ENCODE measurements at places on chromosomes 2 and 18.

GRCh38 chr2:24919506-24920097 is 435 bp downstream of the ADCY3 start:
- DNase-seq: peak; percentile 12

- DNase-seq: no peak
Observed at GRCh38 chr2:64793701-64794100, 140.0 kb upstream of the SERTAD2 start.

- no peak for DNase-seq
Observed at GRCh38 chr2:69815717-69816116, 13.7 kb upstream of the GMCL1 start.

DNA sequence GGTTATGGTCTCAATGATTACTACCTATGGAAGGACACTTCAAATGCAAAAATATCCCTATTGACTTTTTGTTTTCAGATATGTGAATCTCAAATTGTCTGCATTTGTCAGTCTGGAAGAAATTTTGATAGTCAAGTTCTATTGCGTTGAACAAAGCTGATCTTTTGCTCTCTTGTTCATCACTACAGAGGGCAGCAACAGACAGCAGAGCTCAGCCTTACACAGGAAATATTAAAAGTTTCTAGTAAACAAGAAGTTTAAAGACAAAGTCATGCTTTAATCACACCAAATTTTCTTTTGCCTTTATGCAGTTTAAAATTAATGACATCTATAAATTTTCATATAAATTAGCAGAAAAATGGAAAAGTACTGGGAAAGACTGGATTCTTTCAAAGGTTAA is 617.5 kb downstream of the NR4A2 start:
- DNase-seq: no peak

DNA sequence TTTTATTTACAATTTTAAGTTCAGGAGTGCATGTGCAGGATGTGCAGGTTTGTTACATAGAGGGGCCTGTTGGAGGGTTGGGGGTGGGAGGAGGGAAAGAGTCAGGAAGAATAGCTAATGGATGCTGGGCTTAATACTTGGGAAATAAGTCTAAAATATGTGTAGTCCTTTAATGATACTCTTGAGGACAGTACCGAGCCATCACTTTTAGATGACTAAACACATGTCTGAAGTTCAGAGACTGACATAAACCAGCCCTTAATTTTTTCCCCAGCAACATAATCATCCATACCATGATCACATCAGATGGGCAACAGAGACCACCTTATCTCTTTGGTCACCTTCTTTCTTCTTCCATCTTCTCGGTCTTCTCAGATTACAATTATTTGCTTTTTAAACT is 189.1 kb upstream of the COL3A1 start:
- no peak for DNase-seq

- DNase-seq: no peak
Observed at GRCh38 chr2:233691443-233692433, 952 bp upstream of the UGT1A6 start.

GRCh38 chr2:122519366-122519765 is 763.9 kb downstream of the TSN start:
- no peak for DNase-seq

GRCh38 chr2:223508372-223508771 is 93.8 kb downstream of the SCG2 start:
- DNase-seq: no peak

DNA sequence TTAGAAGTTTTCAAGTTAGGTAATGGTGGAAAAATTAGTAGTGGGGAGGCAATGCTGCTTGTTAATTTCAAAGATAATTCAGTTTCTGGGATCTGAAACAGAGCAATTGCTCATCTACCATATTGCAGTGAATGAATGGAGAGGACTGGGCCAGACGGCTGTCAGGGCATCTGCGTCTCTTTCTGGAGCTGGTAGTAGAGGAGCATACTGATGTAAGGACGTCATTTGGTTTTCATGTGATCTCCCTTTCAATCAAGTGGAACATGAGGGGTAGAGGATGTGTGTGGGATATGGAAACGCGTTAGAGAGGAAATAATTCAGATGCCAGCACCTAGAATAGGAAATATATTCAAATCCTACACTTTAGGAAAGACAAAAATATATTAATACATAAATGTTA is 490.3 kb downstream of the ADCYAP1 start:
- no peak for DNase-seq

GRCh38 chr18:49754866-49755265 is 58.5 kb downstream of the ACAA2 start:
- no peak for DNase-seq

GRCh38 chr18:60019463-60019840 is 119.7 kb downstream of the PMAIP1 start:
- DNase-seq: no peak

DNA sequence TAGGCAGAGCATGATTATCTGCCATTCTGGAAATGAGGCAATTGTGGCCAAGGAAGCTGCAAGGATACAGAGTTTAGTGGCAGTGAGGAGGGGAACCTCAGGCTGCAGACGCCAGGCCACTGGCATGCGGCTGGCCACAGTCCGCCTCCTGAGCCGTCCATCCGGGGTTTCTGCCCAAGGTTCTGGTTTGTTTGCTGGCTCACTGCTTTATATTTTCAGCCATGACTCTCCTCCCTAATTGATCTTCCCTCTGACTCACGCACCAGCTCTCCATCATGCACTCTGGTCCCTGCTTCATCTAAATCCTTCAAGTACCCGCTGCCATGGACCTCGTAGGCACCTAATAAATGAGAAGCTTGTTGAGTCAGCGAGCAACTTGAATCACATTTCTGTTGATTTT is 107.8 kb upstream of the REV1 start:
- DNase-seq: no peak

- no peak for DNase-seq
Observed at GRCh38 chr2:201881741-201882140, 75.4 kb downstream of the CDK15 start.

DNA sequence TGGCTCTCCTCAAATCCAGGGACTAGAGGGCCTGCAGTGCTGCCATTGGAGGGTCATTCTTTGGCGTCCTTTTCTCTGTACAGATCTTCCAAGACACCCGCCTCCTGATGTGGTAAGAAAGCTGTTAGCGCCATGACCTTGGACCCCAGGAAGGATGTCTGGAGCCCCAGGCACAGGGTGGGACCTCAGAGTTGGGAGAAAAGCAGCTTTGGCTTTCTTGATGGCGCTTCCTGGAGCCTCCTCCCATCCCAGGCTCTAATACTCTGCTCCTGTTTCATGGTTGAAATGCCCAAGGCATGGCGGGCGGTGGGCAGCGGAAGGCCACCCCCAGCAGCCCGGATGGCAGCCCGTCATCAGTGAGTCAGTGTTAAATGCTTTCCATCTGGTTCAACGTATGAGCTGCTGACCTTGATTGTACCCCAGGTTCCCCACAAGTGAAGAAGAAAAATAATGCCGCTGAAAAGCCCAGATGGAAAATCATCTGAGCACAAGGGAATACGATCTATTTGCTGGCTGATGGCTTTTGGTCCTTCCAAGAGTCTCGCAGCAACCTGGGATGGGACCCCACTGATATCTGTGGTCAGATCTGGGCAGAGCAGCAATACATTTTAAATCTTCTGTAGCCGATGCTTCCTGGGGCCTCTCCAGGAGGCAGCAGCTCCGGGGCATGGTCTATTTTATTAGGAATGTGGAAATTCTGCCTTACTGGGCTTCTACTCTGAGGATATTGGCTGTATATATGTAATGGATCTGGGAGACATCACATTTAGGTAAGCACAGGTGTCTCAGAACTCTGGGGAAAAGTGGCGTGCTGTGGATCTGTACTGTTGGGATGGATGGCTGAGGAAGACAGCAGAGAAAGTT is 15.1 kb downstream of the ACKR3 start:
- no peak for DNase-seq

DNA sequence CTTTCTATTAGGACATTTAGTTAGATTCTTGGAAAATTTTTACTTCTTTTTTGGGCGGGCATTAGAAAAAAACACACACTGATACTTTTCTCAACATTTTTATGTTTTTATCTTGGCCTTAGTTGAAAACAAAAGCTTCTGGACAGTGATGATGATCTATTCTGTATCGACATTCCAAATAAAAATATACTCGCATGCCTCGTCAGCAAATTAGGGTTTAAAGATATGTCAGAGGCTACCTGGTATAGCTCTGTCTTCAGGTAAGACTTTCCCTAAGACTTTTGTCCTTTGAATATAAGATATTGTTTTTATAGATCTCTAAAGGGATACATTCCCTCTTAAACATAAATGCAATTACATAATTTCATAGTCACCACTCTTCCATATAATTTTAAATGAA is 816.8 kb downstream of the LRP1B start:
- no peak for DNase-seq

DNA sequence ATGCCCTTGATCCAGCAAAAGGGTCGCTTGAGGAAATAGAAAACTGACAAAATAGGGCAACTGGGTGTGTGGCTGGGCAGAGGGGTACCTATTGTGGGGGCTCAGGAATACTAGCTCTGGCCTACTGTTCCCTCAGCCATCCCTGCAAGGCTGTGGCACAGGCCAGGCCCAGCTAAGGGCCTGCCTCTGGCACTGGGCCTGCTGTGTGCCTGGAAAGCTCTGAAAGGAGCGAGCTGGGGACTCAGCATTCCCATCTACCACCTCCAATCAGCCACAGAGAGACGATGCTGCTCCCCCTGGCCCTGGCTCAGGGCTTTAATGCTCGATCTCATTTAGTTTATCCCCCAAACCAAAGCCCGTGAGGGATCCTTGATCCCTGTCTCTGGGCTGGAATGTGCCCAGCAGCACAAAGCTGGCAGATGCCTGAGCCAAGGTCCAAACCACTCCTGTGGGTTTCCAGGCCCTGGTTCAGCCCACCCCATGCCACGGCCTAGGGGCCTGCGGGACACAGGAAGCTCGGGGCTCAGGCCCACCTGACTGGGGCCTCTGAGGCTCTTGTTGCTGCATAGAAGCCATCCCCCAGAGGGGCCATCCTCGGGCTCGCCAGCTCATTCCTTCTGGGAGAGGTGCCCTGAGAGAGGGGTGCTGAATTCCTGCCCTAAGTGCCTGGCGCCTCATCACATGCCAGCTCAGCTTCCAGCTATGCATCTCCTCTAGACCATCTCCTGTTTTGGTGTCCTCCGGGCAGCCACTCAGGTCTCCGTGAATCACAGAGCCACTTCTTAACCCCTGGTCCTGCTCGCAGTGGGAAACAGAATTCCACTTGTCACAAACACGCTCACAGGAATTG is 43.0 kb upstream of the KCNF1 start:
- no peak for DNase-seq

GRCh38 chr2:38533757-38534545 is 68.8 kb downstream of the HNRNPLL start:
- no peak for DNase-seq

DNA sequence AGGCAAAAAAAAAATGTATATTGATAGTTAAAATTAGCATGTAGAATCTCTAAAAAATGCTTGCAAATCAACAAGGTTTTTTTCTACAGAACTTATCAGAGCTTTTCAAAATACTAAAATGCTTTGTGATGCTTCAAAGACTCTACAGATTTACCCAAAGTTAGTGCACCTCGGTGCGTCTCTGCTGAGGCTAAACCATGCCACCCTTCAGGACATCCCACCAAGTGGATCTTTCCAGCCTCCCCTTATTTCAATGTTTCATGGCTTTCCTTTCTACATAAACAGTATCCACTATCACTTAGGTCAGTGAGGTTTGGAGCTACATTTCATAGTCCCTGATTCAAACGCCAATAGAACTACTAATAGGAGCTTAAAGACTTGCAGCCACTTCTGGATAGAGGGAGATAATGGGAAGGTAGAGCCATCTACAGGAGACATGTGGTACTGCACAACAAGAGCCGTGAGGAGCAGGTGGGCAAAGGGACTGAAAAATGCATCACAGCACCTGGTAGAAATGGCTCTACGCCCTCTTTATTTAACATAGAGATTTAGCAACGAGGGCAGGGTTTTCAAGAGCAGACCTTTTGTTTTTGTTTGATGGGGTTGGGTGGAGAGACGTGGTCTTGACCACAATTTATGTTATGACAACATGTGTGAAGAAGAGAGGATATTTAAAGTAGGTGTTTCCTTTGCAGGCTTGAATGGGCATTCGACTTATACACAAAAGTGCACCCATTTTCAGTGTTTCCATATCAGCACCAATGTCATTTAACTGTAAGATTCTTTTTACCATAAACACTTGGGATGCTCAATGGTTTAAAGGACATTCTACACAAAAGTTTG is 56.1 kb upstream of the SLC35G4 start:
- DNase-seq: peak; percentile 53

GRCh38 chr2:8535821-8536685 is 145.8 kb upstream of the ID2 start:
- no peak for DNase-seq

- DNase-seq: no peak
Observed at GRCh38 chr18:51068105-51068504, 38.1 kb downstream of the SMAD4 start.

DNA sequence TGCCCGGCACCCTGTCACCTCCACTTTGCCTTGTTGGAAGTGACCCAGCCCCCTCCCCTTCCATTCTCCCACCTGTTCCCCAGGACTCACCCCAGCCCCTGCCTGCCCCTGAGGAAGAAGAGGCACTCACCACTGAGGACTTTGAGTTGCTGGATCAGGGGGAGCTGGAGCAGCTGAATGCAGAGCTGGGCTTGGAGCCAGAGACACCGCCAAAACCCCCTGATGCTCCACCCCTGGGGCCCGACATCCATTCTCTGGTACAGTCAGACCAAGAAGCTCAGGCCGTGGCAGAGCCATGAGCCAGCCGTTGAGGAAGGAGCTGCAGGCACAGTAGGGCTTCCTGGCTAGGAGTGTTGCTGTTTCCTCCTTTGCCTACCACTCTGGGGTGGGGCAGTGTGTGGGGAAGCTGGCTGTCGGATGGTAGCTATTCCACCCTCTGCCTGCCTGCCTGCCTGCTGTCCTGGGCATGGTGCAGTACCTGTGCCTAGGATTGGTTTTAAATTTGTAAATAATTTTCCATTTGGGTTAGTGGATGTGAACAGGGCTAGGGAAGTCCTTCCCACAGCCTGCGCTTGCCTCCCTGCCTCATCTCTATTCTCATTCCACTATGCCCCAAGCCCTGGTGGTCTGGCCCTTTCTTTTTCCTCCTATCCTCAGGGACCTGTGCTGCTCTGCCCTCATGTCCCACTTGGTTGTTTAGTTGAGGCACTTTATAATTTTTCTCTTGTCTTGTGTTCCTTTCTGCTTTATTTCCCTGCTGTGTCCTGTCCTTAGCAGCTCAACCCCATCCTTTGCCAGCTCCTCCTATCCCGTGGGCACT is 4.5 kb downstream of the RETREG2 start:
- DNase-seq: peak; percentile 19
